KBM-7 (cell line): ENCODE measurements at places on chromosomes 5 and 9.

- DNase-seq: peak; percentile 68
Observed at GRCh38 chr5:10856683-10857337, 95.8 kb upstream of the DAP start.

GRCh38 chr9:128275198-128276007, at the start of gene GOLGA2:
Gene GOLGA2, minus strand, starts transcription at chr9:128276007. Its CDS starts 31 bp downstream, at chr9:128275976.
- DNase-seq: no peak

DNA sequence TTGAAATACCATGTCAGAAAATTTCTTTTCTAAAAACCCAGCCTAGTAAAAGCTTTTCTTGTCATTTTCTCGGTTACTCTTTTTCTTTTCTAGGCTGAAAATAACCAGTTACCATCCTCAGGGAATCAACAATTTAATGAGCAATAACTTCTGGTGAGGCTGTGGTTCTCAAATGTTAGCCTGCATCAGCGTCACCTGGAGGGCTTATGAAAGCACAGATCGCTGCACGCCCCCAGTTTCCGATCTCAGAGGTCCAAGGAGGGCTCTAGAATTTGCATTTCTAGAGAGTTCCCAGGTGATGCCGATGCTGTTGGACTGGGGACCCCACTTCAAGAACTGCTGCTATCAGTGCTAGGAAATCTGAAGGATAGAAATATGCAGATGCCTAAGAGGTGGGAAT, 28.9 kb upstream of the TLE1 start:
- DNase-seq: no peak

GRCh38 chr5:175484829-175485228, 6.5 kb downstream of the SFXN1 start:
- DNase-seq: no peak

GRCh38 chr5:94329115-94329514, 289.3 kb downstream of the KIAA0825 start:
- no peak for DNase-seq

DNA sequence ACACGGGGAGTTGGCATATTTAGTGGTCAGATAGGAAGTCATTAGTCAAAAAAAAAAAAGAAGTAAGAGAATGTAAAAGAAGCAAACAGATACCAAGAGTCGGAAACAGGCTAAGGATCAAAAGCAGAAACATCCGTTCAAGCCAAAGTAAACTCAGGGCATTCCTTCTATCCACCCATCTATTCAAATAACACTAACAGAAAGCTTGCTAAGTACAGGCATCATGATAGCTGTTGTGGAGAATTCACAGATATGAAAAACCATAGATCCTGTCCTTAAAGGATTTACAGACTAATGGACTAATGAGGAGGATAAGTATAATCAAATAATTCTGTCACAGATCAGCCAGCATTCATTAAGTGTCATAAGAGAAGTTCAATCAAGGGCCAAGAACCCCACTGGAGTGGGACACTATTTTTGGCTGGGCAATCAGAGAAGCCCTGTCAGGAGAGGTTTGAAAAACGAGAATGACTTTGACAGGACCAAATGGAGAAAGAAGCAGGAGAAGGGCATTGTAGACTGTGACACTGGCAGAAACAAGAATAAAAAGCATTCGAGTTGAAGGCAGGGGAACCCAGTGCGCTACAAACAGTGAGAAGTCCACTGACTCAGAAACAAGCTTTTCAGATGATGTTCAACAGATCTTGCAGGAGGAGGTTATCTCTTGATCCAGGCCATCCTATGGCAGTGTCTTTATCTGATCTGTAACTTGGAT, 154.2 kb upstream of the TSLP start:
- no peak for DNase-seq
